Stimulated activated CD8-positive, alpha-beta memory T cell treated with anti-CD3 and anti-CD28 coated beads, Interleukin-15, amount 100 ng/mL, for 24 hours (primary cell): ENCODE measurements at places on chromosomes 4 and X.

DNA sequence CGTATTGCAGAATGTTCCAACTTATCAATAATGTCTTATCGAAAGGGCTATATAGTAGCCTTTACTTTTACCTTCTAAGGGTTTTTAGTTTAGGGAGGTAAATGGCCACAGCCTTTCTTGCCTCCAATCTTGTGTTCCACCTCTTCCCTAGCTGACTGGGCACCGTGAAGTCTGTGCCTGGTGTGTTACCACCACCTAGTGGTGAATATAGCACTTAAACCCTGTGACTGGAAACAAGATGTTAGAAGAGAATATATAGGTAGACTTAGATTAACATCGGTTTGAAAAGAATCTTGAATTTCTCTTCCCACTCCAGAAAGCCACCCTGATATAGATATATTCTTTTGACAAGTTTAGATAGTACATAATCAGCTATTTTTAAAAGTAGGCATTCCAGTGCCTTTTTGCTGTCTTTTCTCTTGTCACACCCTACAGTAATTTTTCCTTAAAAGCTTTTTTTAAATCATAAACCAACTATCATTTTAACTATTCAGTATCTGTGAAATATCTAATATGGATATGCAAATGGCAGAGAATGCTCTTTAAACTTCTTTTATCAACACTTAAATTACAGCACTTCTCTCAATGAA is 27.8 kb upstream of the ADH7 start:
- no peak for DNase-seq

GRCh38 chr4:87527431-87528220 is 1.6 kb downstream of the SPARCL1 start:
- DNase-seq = no peak

DNA sequence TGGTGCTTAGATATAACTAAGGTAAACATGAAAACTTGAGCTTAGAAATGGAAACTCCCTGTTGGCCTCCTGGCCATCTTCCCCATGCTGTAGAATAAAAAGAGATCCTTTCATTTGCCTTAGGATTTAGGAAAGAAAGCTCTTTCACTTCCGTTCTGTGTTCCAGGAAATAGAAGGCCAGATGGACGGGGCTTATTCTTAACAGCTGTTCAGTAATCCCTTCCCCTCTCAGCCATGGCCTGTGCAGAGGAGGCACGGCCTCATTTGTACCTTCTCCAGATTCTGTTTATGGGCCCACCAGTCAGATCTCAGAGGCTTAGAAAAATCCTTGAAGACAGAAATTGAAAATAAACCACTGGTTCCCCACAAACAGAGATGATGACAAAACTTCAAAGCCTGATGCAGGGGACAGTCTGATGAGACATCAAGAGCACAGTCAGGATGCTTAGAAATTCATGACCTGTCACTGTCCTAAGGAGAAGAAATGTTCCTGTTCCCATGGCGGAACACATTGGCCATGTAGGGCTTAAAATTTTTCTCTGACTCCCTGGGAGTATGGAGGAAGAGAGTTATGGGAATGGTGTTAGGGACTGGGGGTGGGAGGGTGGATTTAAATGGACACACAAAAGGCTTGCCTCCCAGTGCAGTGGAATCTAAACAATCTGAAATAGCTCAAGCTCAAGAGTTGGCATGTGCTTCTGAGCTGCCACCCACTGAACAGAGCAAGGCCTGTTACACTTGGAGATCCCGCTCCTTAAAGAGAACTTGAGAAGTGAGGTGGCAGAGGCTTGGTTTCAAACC is 188.8 kb downstream of the SOWAHB start:
- DNase-seq = no peak

DNA sequence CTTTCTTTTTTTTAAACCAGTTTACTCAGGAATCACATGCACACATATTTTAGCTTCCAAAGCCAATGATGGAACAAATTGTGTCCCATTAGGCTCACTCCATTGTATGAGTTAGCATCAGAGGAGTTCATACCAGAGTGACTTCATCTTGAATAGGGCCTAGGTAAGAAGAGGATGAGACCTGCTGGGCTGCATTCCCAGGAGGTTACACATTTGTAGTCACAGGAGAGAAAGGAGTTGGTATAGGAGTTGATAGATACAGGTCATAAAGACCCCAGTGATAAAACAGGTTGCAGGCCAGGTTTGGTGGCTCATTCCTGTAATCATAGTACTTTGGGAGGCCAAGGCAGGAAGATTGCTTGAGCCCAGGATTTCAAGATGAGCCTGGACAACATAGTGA is 9.3 kb downstream of the PDGFRA start:
- no peak for DNase-seq

GRCh38 chr4:158857951-158858350 is 89.1 kb downstream of the FNIP2 start:
- no peak for DNase-seq

DNA sequence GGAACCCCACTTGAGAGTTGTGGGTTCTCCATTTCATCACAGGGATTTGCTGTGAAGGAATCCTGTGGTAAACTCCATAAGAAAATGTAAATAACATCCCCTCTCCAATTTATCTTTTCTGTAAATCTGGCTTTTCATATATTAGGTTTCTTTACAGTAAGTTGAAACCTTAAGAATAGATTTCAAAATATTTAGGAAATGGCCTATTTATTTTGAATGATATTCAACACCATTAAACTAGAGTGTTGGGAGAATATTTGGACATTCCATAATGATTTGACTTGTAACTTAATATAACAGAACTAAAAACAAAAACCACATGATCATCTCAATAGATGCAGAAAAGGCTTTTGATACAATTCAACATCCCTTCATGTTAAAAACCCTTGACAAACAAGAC is 197.3 kb upstream of the PGRMC2 start:
- DNase-seq = no peak

DNA sequence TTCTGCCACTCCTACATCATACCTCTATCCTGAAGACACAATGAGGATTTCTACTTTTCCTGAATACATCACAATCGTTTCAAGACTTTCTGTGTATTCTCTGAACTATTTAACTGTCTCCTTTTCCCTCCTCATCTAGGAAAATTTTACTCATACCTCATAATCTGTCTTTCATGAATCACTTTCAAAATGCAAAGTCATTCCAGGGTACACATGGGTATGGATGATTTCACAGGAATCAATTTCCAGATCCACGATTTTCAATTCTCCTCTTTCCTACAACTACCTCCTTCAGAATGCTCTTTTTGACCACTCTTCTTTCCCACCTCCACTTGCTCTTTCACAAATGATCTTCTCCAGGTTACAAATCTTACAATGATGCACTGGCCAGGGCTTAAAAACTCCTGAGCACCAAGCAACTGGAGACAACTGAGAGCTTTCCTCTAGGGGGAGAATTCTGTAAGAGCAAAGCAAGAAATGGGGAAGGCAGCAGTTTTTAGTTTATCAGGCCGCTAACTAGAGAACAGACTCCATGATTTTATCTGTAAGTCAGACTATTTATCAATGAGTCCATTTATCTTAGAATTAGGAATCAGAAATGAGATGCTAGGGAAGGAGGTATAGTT is 116.4 kb downstream of the PPP3CA start:
- no peak for DNase-seq

DNA sequence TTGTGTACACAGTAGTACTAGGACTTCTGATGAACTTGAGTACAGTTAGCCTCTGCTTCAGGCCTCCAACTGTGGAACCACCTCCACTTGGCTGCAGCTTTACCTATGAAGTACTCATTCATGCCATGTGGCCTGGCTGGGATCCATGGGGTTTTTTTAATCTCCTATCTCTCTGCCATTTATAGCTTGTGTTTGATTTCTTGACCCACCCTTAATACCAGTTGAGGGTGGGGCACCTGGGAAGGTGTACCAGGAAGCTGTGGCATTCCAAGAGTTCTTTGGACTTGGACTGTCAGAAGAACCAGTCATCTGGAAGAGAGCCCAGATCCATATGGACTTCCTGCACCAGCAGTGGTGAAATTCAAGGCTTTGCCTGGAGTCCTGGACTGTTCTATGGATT is 230.1 kb downstream of the SHROOM3 start:
- DNase-seq = no peak

- no peak for DNase-seq
These were observed 238.3 kb downstream of the DCLK2 start for GRCh38 chr4:150316332-150317205.

DNA sequence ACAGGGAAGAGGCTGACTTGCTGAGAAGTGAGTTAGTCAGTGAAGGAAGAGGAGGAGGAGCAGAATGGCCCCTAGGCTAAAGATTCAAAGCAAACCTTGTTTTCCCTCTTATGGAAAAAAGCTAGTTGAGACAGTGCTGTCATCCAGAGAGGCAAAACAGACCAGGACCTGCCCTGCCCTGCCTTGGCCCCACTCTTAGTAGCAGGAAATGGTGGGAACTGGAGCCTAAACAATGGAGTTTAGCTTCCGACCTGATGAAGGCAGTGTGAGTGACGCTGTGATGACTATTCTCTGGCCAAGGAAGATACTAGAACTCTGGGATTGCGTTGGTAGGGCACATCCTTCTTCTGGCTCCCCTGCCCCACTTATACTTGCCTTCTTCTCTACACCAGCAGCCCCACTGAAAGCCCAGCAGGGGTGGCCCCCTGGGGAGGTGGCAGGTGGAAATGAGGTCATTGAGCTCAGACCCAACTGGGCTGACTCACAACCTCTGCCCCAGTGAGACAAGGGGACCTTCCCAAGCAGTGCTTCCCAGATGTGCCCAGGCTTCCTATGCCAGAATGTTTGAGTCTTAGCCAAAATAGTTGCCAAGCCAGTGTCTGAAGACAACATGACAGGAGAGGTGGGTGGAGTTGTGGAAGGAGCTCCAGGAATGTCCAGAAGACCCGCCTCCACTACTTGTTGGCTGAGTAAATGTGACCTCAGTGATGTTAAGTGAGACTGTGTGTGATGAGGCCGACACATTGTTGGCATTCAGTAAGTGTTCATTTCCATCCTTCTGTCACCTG is 38.8 kb downstream of the MSN start:
- no peak for DNase-seq
